ENCODE measurements at places on chromosomes 5 and 9.

- no peaks in the 10 kb centered on the region for H3K4me1 ChIP-seq
- no peak for DNase-seq
- no peaks in the 10 kb centered on the region for H3K27me3 ChIP-seq
Measured at GRCh38 chr5:85769347-85769746, 848.4 kb upstream of the COX7C start.

GRCh38 chr5:139079991-139080610 is 118.1 kb downstream of the SIL1 start:
- H3K27ac ChIP-seq: no peak overlapping the region
- peaks cover 8% of the 10 kb centered on the region for H3K36me3 ChIP-seq
- H3K4me1 ChIP-seq: peaks cover 43% of the 10 kb centered on the region
- no peaks in the 10 kb centered on the region for H3K27me3 ChIP-seq

DNA sequence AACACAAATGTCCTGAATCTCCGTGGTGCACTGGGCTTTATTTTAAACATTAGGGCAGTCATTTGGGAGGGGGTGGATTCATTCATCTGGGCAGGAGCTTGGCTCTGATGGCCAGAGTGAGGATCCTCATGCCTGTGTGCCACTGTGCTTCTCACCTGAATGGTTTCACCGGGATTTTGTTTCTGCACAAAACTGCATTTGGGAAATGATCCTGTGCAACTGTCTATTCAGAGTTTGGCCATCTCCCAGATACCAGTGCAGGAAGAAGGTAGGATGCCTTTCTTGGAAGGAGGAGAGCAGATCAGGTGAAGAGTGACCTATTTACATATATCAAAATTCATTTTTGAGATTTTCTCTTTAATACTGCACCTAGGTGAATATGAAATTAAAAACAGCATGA is 514.4 kb upstream of the SEMA6A start:
- no peaks in the 10 kb centered on the region for H3K4me1 ChIP-seq
- DNase-seq: no peak
- no peak overlapping the region for H3K27ac ChIP-seq
- H3K4me3 ChIP-seq: no peak overlapping the region
- no peaks in the 10 kb centered on the region for H3K27me3 ChIP-seq
- H3K36me3 ChIP-seq: no peaks in the 10 kb centered on the region

DNA sequence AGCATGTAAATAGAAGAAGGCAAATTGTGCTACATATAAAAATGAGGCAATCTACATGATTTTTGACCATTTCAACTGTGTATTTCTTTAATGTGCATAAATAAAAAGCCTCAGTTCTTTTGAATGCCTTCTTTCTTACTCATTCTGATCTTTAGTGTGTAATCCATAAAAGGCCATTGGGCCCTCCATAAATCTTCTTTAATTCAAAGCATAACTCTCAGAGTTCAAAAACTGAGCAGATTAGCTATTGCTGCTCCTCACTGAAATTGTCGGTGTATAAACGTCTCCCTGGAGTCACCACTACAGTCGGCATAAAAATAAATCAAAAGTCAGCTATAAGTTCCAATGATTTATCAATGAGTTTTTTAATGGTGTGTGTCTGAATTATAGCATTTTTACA is 45.3 kb upstream of the ADAMTSL1 start:
- no peaks in the 10 kb centered on the region for H3K27me3 ChIP-seq
- H3K36me3 ChIP-seq: no peaks in the 10 kb centered on the region
- H3K27ac ChIP-seq: no peak overlapping the region
- H3K4me3 ChIP-seq: no peak overlapping the region
- H3K4me1 ChIP-seq: peaks cover 6% of the 10 kb centered on the region

GRCh38 chr9:13948037-13948436 is 365.9 kb downstream of the NFIB start:
- H3K27me3 ChIP-seq: peaks cover 5% of the 10 kb centered on the region
- no peak overlapping the region for H3K27ac ChIP-seq
- no peak for DNase-seq
- no peak overlapping the region for H3K4me3 ChIP-seq
- H3K4me1 ChIP-seq: peaks cover 10% of the 10 kb centered on the region

DNA sequence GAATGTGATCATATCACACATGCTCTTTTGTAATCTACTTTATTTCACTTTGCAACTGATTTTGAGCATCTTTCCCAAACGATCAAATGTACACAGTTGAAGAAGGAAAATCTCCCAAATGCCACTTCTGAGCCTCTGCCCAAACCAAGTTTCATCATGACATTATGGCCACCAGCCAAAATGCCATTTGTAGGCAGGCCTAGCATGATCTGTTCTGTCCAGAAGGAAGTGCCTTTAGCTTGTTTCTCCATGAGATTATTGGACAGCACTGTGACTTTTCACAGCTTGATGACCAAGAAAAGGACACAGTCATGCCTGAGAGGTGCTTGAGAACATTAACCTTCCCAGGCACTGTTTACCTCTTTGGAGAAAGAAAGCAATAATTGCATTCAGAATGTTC is 73.2 kb upstream of the PIP5K1B start:
- no peak for DNase-seq
- no peaks in the 10 kb centered on the region for H3K4me1 ChIP-seq
- peaks cover 7% of the 10 kb centered on the region for H3K27me3 ChIP-seq

GRCh38 chr5:139964994-139965565 is 78.0 kb downstream of the NRG2 start:
- no peak overlapping the region for H3K27ac ChIP-seq
- H3K36me3 ChIP-seq: no peaks in the 10 kb centered on the region
- H3K4me1 ChIP-seq: no peaks in the 10 kb centered on the region
- H3K4me3 ChIP-seq: no peak overlapping the region

GRCh38 chr5:38655691-38656090 is 99.2 kb upstream of the LIFR start:
- no peak overlapping the region for H3K27ac ChIP-seq
- peaks cover 3% of the 10 kb centered on the region for H3K4me1 ChIP-seq
- H3K36me3 ChIP-seq: no peaks in the 10 kb centered on the region
- DNase-seq: no peak

DNA sequence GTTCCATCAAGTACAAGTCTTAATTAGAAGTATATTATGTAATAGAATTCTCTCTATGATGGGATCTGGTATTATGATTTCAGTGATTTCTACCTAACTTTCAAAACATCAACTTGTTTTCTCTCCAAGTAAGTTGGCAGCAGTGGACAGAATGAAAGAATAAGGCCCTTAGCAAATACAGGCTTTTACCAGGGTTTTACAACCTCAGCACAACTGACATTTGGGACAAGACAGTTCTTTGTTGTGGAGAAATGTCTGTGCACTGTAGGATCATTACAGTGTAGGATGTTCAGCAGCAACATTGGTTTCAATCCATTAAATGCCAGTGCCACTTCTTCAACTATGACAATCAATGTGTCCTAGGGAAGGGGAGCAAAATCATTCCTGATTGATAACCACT is 48.8 kb downstream of the MLANA start:
- no peak for DNase-seq
- no peaks in the 10 kb centered on the region for H3K36me3 ChIP-seq
- H3K4me3 ChIP-seq: no peak overlapping the region
- no peaks in the 10 kb centered on the region for H3K27me3 ChIP-seq

GRCh38 chr9:112487799-112488340 is 1.2 kb downstream of the KIAA1958 start:
- peak overlapping the region; percentile 99 for H3K4me3 ChIP-seq
- peaks cover 37% of the 10 kb centered on the region for H3K4me1 ChIP-seq
- no peaks in the 10 kb centered on the region for H3K27me3 ChIP-seq
- H3K36me3 ChIP-seq: peaks cover 13% of the 10 kb centered on the region

DNA sequence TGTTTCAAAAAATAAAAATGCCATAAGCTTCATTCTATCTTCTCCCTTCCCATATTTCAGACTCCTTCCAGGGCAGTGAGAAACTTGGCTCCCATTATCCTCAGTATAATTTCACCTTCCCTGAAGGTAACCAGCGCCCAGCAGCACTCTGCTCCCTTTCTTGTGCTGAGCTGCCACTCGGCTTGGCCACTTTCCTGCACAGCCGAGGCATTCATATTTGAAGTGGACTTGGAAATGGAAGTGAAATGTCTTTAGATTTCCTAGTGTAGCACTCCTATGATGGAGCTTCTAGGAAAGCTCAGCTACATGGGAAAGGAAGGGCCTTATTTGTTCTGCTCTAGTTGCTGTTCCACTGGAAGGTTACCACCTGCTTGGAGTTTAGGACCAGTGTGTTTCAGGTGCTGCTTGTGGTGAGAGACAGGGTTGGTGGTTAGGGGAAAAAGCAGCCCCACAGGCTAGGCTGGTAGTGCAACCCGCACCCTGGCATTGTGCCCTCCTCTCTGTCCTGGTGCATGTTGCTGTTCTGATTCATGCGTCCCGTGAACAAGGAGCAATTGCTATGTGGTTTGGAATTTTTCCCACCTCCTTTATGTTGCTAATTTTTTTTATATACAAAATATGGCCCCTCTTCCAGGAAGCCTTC is 53.8 kb downstream of the RAD23B start:
- DNase-seq: no peak
- peaks cover 11% of the 10 kb centered on the region for H3K4me1 ChIP-seq
- H3K36me3 ChIP-seq: peaks cover 54% of the 10 kb centered on the region
- peak overlapping the region; percentile 30 for H3K27ac ChIP-seq
- no peaks in the 10 kb centered on the region for H3K27me3 ChIP-seq
- H3K4me3 ChIP-seq: no peak overlapping the region

- no peaks in the 10 kb centered on the region for H3K4me1 ChIP-seq
- H3K4me3 ChIP-seq: no peak overlapping the region
- DNase-seq: no peak
Measured at GRCh38 chr9:70000469-70000868, 43.2 kb upstream of the MAMDC2 start.

- no peak overlapping the region for H3K27ac ChIP-seq
- no peak for DNase-seq
- H3K27me3 ChIP-seq: no peaks in the 10 kb centered on the region
- no peaks in the 10 kb centered on the region for H3K36me3 ChIP-seq
- H3K4me3 ChIP-seq: no peak overlapping the region
Measured at GRCh38 chr5:143977891-143978461, 166.0 kb downstream of the HMHB1 start.

DNA sequence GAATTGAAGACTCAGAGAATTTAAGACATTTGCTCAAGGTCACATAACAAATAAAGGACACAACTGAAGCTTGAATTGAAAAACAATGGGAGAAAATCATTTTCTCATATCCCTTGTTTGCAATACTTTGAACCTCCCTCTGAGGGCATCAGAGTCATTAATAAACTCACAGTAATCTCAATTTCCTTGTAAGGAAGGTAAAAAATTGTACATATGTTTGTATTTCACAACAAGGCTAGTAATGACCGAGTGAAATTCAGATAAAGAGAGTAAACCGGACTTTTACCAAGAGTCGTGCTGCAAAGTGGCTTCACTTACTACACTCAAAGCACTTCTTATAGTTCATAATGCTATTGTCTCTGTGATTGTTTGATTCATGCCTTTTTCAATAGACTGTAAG is 665.0 kb downstream of the NR2F1-AS1 start:
- H3K27me3 ChIP-seq: no peaks in the 10 kb centered on the region
- DNase-seq: no peak
- H3K4me1 ChIP-seq: peaks cover 9% of the 10 kb centered on the region
- H3K27ac ChIP-seq: no peak overlapping the region
- no peak overlapping the region for H3K4me3 ChIP-seq

DNA sequence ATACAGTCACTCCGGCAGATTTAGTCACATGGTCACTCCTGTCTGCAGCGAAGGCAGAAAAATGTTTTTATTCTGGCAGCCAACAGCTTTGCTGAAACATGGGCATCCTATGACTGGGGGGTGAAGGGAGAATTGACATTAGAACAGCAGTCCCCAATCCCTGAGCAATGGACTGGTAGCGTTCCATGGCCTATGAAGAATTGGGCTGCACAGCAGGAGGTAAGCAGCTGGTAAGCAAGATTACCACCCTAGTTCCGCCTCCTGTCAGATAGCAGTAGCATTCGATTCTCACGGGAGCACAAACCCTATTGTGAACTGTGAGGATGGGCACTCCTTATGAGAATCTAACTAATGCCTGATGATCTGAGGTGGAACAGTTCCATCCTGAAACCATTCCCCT is 93.1 kb upstream of the FTMT start:
- no peak for DNase-seq
- no peaks in the 10 kb centered on the region for H3K4me1 ChIP-seq
- no peak overlapping the region for H3K4me3 ChIP-seq
- H3K27ac ChIP-seq: no peak overlapping the region
- H3K36me3 ChIP-seq: no peaks in the 10 kb centered on the region
- no peaks in the 10 kb centered on the region for H3K27me3 ChIP-seq

DNA sequence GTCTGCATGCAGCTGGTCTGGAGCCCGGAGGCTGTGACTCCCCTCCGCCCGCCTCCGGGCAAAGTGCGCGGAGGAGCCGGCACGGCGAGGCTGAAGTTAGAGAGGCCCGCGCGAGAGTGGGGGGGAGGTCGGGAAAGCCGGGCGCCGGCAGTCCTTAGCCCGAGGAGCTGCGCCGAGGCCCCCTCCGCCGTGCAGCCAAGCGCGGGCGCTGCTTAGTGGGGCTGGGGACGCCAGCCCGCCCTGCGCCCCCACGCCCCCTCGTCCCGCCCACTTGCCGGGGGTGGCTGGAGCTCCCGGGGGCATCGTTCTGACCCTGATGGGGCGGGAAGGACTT is 403 bp downstream of the NINJ1 start:
- no peaks in the 10 kb centered on the region for H3K27me3 ChIP-seq
- peak overlapping the region; percentile 87 for H3K4me3 ChIP-seq
- peak; percentile 79 for DNase-seq
- peaks cover 7% of the 10 kb centered on the region for H3K4me1 ChIP-seq
- H3K27ac ChIP-seq: peak overlapping the region; percentile 74

DNA sequence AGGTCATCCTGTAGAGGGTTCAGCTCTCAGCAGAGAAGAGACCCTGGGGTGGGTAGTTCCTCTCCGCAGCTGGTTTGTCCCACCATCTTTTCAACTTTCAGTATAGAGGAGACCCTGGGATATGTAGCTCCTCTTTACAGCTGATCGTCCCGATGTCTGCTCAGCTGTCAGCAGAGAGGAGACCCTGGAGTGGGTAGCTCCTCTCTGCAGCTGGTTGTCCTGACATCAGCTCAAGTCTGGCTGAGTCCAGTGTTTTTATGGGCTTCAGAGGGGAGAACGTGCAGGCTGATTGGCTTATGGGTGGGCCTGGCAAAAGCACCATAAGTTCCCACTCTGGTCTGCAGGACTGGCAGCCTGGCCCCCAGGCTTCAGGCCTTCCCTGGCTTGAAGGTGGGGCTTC is 80.8 kb downstream of the NLN start:
- no peak overlapping the region for H3K27ac ChIP-seq
- H3K4me3 ChIP-seq: no peak overlapping the region
- H3K36me3 ChIP-seq: peaks cover 28% of the 10 kb centered on the region
- H3K4me1 ChIP-seq: no peaks in the 10 kb centered on the region
- no peak for DNase-seq

DNA sequence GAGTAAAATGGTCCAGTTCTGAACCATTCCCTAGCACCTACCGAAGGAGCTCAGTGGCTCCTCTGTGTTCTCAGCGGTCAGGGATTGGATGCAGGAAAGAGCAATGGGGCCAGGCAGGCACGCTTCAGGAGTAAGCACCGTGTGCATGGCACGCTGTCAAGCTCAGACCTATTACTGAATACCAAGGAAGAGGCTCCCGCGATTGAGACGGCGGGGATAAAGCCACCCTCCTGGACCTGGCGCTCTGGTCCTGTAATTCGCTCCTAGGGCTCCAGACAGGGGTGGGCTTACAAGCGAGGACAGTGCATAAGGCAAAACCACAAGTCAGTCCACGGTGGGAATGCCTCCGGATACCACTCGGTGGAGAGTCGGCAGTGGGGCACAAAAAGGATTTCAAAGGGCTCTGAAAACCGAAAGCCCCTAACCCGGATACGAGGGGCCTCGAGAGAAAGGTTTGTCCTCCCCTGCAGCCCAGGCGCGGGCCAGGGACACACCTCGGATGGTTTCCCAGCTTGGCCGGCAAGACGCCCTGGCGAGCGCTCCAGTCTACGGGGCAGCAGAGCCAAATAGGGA is 988 bp downstream of the OXCT1 start:
- no peak for DNase-seq
- H3K4me1 ChIP-seq: peaks cover 18% of the 10 kb centered on the region
- H3K27ac ChIP-seq: peak overlapping the region; percentile 91
- no peaks in the 10 kb centered on the region for H3K27me3 ChIP-seq
